ENCODE measurements at places on chromosomes 16 and 17. TPM values are rescaled to one million over a fixed set of nuclear protein-coding genes. Genes with fewer than 3 reads are reported as not detected.

SAMD14 gene
- 3.4 TPM for total RNA-seq

KRTAP2-3 gene
- not detected for total RNA-seq

TMED6 gene
- 0.86 TPM for total RNA-seq

FBXW10 gene
- total RNA-seq: not detected

GLG1 gene
- 58.1 TPM for total RNA-seq

CEMP1 gene
- total RNA-seq: not detected

SGCA gene
- total RNA-seq: 0.59 TPM

SLC16A11 gene
- 1.4 TPM for total RNA-seq

PITPNM3 gene
- 0.41 TPM for total RNA-seq

OR2C1 gene
- not detected for total RNA-seq

ZACN gene
- total RNA-seq: 4.9 TPM

CHST6 gene
- not detected for total RNA-seq

CCL2 gene
- not detected for total RNA-seq

KCNAB3 gene
- total RNA-seq: 5.3 TPM

TBC1D28 gene
- total RNA-seq: not detected

HCRT gene
- total RNA-seq: not detected

INCA1 gene
- total RNA-seq: 0.40 TPM

LIG3 gene
- 48.3 TPM for total RNA-seq

GLIS2 gene
- 0.52 TPM for total RNA-seq

KRTAP1-1 gene
- not detected for total RNA-seq
